ENCODE measurements at places on chromosomes 5 and 9.

DNA sequence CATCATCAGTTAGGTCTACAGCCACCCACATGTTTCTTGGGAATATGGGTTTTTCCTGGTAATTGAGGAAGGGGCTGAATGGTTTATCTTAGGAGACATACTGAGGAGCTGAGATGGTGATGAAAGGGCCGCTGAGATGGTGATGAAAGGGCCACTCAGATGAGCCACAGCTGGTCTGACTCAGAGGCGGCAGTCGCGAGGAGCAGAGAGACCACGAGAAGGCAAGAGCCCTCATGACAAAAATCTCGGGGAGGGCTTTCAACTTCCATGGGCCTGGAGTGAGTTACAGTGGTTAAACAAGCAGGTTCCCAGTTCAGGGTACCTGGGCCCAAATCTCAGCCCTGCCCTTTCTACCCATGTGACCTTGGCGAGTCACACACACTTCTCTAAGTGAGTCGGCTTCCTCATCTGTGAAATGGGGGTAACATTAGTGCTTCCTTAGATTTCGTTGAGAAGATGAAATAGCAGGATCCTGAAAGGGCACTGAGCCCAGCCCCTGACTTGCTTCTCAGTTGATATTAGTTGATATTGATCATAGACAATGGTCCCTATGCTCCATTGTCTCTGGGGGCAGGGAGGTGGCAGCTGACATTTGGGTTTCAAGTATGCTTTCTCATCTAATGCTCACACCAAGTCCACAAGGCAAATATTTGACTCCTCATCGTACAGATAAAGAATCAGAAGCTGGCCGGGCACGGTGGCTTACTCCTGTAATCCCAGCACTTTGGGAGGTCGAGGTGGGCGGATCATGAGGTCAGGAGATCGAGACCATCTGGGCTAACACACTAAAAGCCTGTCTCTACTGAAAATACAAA is 169.5 kb downstream of the RGS3 start:
- DNase-seq, result peak; percentile 73

DNA sequence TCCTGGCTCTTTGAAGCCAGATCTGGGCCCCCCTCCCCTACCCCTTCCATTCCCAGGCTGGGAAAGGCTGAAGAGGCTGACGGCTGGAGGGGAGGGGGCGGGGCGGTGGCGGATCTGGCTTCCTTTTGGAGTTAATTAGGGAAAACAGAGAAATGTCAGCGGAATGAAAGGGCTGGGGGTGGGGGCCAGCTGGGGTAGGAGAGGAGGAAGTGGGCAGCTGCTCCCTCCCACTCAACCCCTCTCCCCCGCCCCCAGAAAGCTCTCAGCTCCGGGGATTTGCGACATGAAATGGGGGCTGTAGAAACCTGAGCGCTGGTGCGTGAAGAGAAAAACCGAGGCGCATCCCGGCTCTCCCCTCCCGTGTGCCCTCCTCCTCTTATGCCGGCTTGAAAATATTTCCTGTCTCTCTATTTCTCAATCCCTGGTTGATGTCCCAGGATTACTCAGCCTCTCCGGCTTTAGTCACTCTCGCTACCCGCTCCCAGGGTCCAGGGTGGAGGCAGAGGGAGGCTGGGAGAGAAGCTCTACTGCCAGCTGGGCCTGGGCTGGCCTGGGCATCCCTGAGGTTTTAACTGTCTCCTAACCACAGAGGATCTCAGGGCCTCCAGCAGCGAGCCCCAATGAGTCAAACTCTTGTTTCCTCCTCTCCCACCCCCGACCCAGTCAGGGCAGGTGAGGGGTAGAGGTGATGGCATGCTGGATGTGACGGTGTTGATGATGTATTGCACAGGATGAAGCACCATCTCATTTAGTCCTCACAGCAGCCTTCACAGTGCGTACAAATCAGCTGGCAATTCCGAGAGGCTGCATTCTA is 20.1 kb downstream of the PCDHGC5 start:
- peak; percentile 46 for DNase-seq

GRCh38 chr9:71037521-71037920 is 83.9 kb downstream of the TRPM3 start:
- DNase-seq, result no peak

DNA sequence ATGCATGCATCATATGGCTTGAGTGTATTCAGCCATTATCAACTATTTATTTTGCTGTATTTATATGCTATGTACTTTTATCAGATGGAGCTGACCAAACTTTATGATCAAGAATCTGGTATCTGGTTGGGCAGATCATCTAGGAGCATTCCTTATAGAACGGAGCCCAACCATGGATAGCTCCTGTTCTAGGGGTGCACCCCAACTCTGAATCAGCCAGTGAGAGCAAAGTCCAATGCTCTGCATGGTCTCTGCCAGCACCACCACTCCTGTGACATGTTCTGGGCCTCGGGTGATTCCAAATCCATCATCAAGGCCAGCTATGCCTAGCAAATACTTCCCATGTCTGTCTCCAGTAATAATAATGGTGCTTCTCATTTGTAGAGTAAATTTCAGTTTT is 517.5 kb downstream of the AGTPBP1 start:
- no peak for DNase-seq

GRCh38 chr9:110217656-110218099 is 9.7 kb upstream of the C9orf152 start:
- no peak for DNase-seq

DNA sequence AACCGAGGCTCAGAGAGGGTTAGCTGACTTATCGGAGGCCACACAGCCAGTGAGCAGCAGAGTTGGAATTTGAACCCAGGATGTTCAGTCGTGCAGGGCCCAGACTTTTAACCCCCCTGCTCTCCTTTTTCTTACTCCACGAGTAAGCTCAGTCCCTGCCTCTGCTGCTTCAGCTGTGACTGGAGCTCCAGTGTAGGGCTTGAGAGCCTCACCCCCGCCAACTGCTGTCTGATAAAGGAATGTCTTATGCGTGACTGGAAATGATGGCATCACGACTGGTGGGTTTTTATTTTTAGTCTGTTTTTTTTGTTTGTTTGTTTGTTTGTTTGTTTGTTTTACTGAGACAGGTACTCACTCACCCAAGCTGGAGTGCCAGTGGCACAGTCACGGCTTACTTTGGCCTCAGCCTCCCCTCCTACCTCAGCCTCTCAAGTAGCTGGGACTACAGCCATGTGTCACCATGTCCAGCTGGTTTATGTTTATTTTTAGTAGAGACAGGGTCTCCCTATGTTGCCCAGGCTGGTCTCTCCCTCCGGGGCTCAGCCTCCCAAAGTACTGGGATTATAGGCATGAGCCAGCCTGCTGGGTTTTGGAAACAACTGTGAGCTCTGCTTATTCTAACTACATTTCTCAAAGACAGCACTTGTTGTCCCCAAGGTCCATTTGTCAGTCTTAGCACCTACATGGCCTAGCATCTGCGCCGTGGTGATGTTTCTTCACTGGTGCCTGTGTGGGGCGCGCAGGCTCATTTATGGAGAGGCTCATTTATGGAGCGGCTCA is 52.5 kb upstream of the NCS1 start:
- no peak for DNase-seq

DNA sequence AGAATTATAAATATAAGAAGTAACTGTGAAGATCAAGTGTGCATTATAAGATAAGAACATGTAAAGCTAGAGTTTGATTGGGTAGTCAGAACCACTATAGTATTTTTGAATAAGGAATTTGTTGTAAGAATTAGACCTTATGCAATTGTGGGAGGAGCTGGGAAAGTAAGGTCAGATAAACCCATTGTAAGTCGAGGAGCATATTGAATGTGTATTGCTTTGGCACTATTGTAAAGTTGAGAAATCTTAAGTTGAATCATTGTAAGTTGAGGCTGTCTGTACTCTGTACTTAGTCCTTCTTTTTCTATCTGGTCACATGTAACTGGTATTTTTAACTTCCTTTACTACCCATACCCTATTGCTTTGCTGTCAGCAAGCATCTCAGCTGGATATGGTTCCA is 158.7 kb downstream of the CCDC171 start:
- no peak for DNase-seq

GRCh38 chr5:35920890-35921289 is 17.5 kb downstream of the CAPSL start:
- no peak for DNase-seq

- no peak for DNase-seq
Measured at GRCh38 chr9:16271967-16272366, 598.5 kb downstream of the BNC2 start.

DNA sequence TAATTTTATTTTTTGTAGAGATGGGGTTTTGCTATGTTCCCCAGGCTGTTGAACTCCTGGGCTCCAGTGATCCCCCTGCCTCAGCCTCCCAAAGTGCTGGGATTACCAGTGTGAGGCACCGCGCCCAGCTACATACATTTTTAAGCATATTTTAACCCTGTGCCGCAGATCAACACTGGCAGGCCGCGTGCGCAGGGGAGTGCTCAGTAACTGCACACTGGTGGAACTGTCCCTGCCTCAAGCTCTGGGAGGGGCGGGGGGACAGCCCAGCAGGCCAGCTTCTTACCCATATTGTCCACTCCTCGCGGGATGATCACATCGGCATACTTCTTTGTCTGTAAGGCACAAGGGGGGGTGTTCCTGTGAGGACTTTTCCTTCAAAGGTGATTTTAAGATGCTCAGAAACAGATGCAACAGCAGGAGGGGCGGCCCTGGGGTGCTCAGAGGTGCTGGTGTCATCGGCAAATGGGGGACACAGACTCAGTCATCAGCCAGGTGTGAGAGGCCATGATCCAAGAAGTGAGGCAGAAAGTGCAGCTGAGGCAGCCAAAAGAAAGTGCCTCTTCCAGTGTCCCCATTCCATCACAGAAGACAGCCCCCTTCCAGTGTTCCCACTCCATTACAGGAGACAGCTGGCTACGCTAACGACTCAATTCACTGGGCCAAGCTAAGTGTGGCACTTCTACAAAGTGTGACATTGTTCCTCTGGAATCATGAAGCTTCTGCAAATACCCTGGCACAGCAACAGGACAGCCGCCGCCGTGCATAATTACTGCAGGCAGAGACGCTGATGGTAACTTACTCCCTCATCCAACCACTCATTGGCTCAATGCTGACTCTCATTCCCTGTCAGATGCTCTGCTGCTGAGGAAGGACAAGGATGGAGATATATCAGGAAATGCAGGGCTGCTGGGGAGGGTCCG is 5.2 kb downstream of the UCK1 start:
- DNase-seq, result no peak

- no peak for DNase-seq
Measured at GRCh38 chr9:88143179-88143578, 4.9 kb upstream of the SPATA31C2 start.

DNA sequence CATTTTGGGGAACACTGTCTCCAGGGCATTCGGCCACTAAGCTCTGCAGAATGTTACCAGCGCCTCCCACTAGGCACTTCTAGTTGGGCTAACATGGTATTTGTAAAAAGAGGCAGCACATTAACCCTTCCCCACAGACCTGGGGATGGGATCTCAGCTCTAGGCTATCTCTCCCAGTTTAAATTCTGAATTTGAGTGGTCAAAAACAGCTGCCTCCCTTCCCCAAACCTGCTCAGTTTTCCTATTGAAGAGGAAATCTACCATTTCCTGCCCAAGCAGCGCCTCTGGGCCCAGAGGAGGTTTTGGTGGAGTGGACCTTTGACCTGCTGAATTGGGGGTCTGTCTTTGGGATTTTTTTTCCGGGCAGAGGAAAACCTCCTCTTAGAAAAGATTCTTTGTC is 53.2 kb downstream of the ENC1 start:
- no peak for DNase-seq

DNA sequence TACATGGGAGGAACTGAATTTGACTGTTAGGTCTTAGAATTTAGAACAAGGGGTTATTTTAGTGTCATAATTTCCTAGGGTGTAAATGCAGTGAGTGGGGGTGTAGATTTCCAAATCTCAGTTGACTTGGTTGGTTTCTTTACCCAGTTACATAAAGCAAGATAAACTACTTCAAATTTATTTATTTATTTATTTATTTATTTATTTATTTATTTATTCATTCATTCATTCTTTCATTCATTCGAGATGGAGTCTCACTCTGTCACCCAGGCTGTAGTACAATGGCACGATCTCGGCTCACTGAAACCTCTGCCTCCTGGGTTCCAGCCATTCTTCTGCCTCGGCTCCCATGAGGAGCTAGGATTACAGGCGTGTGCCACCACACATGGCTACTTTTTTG is 200.4 kb downstream of the SLF1 start:
- no peak for DNase-seq

DNA sequence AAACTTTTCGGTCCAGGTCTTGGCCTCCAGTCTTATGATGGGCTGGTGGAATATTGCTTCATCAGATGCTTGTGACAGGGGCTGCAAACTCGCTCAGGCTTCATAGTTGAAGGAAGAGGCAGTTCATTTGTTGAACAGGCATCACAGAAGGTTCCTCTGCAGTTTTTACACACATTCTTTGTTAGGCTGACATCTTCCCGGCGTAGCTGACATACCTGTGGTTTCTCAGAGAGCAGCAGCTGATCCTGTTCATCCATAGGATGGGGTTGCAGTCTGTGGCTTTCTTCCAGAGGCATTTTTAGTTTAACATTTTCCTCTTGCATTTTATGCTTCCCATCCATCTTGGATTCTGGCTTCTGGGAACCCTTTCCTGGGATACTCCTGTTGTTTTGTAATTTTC is 1255.2 kb downstream of the EFNA5 start:
- DNase-seq, result no peak

DNA sequence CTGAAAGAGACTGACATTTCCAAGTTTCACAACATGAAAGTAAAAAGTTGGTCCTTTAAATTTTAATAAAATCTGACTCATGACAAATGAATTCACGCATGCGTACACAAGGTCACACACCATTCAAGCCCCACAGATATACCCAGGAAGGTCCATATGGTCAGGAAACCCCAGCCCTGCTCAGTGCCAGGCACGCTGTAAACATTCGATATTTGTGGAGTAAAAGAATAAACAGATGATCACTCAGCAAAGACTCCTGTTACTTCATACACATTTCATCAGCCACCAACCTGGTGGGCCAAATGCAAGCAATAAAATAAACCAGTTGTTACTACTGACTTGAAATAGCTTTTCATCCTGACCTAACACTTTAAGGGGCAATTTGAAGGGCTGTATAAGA is 158.0 kb upstream of the RETREG1 start:
- DNase-seq, result no peak

- DNase-seq, result no peak
Measured at GRCh38 chr9:134468358-134468757, 142.1 kb downstream of the RXRA start.

DNA sequence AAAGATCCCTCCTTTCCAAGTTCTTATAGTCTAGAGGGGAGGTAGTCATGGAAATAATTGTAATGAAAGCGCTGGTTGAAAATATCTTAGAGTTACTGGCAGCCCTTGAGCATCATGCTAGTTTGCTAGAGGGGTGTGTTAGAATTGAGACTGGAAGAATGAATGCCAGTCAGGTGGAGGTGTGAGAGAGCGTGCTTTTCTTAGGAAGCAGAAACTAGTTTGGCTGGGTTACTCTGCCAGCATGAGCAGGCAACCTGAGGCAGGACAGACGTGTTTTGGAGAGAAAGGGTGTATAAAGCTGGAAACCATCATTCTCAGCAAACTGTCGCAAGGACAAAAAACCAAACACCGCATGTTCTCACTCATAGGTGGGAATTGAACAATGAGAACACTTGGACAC is 43.6 kb upstream of the DHFR start:
- DNase-seq, result no peak

GRCh38 chr9:7297521-7297920 is 502.1 kb downstream of the DMAC1 start:
- no peak for DNase-seq

GRCh38 chr9:137253717-137254623 is 1.2 kb upstream of the NELFB start:
- DNase-seq, result no peak

GRCh38 chr9:97773091-97773490 is 76.0 kb upstream of the XPA start:
- no peak for DNase-seq

- DNase-seq, result no peak
Measured at GRCh38 chr5:154193283-154193682, 2.8 kb downstream of the GALNT10 start.

GRCh38 chr5:125277494-125278154 is 531.2 kb upstream of the ZNF608 start:
- no peak for DNase-seq

Data from activated CD4-positive, alpha-beta T cell treated with anti-CD3 and anti-CD28 coated beads for 48 hours (primary cell).